ENCODE measurements at places on chromosomes 7 and 10.

GRCh38 chr10:73857446-73857845 is 16.9 kb downstream of the CAMK2G start:
- no peak overlapping the region for H3K4me3 ChIP-seq
- no peaks in the 10 kb centered on the region for H3K4me1 ChIP-seq
- H3K36me3 ChIP-seq: peaks cover 92% of the 10 kb centered on the region
- peak overlapping the region; percentile 31 for H3K27ac ChIP-seq
- DNase-seq: peak; percentile 60
- H3K27me3 ChIP-seq: no peaks in the 10 kb centered on the region

GRCh38 chr10:68079434-68079833 is 4.4 kb upstream of the HERC4 start:
- H3K4me1 ChIP-seq: peaks cover 3% of the 10 kb centered on the region
- H3K36me3 ChIP-seq: no peaks in the 10 kb centered on the region
- no peak overlapping the region for H3K4me3 ChIP-seq
- DNase-seq: no peak
- no peak overlapping the region for H3K27ac ChIP-seq

- peak overlapping the region; percentile 89 for H3K4me3 ChIP-seq
- H3K4me1 ChIP-seq: no peaks in the 10 kb centered on the region
- DNase-seq: no peak
These were observed 519 bp upstream of the RPP38 start for GRCh38 chr10:15096661-15097010.

GRCh38 chr7:104371216-104371979 is 43.0 kb downstream of the LHFPL3 start:
- no peaks in the 10 kb centered on the region for H3K4me1 ChIP-seq
- no peak overlapping the region for H3K27ac ChIP-seq
- H3K36me3 ChIP-seq: no peaks in the 10 kb centered on the region
- peaks cover 2% of the 10 kb centered on the region for H3K27me3 ChIP-seq
- no peak overlapping the region for H3K4me3 ChIP-seq

GRCh38 chr7:64313740-64314491 is at the start of gene ZNF736:
Gene ZNF736, plus strand, starts transcription at chr7:64313961. Its CDS starts 190 bp downstream, at chr7:64314151.
- DNase-seq: peak; percentile 98
- peak within 1 kb of the TSS; percentile 98 for H3K27ac ChIP-seq
- peaks cover 16% of the 10 kb centered on the region for H3K4me1 ChIP-seq
- peak within 1 kb of the TSS; percentile 94 for H3K4me3 ChIP-seq
- H3K36me3 ChIP-seq: peaks cover 16% of the 10 kb centered on the region
- H3K27me3 ChIP-seq: no peaks in the 10 kb centered on the region

DNA sequence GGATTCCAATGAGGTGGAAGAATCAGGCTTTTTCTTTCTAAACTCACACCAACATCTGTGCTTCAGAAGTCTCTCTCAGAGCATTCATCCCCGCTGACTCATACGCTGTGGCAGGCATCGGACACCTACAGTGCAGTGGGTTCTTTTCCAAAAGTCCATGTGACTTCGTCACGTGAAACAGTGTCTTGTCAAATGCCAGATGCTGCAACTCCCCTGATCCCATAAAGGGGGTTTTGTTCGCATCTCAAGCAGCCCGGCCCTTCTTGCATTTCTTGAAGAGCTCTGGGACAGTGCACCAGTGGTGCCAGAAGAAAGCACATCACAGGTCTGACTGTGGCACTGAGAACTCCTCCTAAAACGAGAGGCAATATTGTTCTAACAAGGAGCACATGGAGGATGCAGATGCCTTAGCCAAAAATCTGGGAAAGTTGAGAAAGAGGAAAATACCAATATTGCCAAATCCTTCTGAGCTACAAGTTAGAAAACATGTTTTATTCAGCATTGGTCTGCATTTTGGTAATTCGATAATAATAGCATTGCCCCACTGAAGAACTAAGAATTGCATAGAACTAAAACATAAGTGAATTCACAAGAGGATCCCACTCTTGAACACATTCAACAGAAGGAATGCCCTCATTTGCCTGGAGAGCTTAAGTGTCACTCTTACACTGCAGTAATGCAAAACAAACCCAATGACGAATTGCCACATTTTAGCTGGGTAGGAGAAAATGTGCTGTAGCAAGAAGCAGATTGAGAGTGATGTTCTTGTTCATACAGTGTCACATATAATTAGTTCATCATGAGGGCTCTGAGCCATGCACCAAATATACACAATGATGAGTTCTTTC is 204.4 kb downstream of the CXCL12 start:
- H3K36me3 ChIP-seq: no peaks in the 10 kb centered on the region
- no peaks in the 10 kb centered on the region for H3K4me1 ChIP-seq
- H3K27me3 ChIP-seq: no peaks in the 10 kb centered on the region
- DNase-seq: no peak

DNA sequence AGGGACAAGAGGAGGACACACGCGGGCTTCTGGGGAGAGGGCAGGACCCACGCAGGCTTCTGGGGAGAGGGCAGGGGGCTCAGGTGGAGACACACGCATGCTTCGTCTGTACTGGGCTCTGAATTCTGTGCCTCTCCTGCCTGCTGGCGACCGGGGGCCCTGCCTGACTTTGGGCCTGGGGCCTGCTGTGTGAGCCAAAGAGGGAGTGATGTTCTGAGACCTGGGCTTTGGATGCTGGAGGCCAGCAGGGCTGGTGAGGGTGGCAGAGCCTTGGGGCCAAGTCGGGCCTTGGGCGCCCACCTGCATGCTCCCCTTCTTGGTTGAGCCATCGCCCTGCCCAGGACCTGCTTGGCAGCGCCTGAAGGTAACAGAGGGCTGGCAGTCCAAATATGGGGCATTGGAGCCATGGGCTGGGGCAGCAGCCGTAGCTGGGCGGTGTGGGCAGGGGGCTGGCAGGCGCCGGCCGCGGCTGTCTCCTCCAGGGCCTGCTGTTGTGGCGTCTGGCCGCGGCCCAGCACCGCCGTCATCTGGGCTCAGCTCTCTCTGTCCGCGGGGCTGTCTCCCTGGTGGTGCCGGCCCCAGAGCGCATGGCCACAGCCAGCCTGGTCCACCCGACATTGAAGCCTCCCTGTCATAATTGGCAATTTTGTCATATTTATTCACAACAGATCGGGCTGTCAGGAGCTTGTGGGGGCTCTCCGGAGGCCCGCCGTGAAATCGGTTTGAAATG is 78.9 kb downstream of the UNCX start:
- no peak overlapping the region for H3K4me3 ChIP-seq
- no peak overlapping the region for H3K27ac ChIP-seq
- no peaks in the 10 kb centered on the region for H3K36me3 ChIP-seq

GRCh38 chr10:21020545-21020944 is 123.4 kb upstream of the NEBL start:
- no peak overlapping the region for H3K4me3 ChIP-seq
- H3K27me3 ChIP-seq: no peaks in the 10 kb centered on the region
- H3K4me1 ChIP-seq: no peaks in the 10 kb centered on the region
- H3K27ac ChIP-seq: no peak overlapping the region
- no peak for DNase-seq
- H3K36me3 ChIP-seq: no peaks in the 10 kb centered on the region

DNA sequence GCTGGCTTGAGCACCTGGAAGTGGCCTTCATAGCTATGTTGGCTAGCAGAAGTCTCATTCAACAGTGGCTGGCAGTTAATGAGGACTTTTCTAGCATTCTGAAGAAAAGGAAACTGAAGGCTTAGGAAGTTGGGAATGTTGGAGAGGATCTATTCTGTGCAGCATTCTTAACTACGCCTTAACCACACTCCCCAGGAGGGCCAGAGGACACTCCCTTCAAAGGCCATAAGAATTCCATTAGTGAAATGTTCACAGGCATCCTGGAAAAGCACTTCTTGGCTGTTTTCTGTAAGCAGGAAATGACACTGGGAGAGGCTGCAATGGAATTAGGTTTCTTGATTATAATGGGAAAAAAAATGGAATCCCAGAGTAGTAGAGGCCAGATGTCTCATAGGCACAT is 188.9 kb downstream of the ARHGAP12 start:
- H3K27ac ChIP-seq: no peak overlapping the region
- no peaks in the 10 kb centered on the region for H3K27me3 ChIP-seq
- no peak for DNase-seq
- H3K4me3 ChIP-seq: no peak overlapping the region

DNA sequence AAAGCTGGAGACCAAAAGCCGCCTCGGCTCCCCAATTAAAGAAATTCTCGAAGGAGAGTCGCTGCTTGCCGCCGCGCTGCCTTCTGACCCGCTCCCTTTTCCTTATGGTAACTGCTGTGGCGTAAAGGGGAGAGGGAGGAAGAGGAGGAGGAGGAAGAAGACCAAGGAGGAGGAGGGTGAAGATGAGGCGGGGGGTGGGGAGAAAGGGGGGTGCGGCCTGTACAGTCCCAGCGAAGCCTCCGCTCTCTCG is 388 bp downstream of the CNOT4 start:
- peaks cover 24% of the 10 kb centered on the region for H3K4me1 ChIP-seq
- peak overlapping the region; percentile 98 for H3K4me3 ChIP-seq
- no peaks in the 10 kb centered on the region for H3K27me3 ChIP-seq
- peaks cover 3% of the 10 kb centered on the region for H3K36me3 ChIP-seq

DNA sequence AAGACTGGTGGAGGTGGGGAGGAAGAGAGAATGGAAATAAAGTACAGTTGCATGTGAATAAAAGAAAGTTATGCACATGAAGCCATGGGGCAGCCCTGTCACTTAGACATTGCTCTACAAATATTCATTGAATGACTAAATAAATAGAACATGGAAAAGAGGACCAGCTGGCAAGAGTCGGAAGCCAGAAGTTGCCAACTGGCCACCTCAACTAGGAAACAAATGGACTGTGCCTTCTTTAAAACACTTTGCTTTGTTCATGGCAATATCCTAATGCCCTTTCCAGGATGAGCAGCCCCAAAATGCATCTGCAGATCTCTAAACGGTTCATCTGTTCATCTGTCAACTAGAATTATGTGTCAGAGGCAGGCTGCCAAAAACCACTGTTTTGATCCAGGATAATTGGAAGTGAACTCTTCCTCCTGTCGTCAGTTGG is 157.3 kb downstream of the NOC3L start:
- no peaks in the 10 kb centered on the region for H3K36me3 ChIP-seq
- H3K4me1 ChIP-seq: no peaks in the 10 kb centered on the region
- H3K4me3 ChIP-seq: no peak overlapping the region
- H3K27me3 ChIP-seq: peaks cover 3% of the 10 kb centered on the region

DNA sequence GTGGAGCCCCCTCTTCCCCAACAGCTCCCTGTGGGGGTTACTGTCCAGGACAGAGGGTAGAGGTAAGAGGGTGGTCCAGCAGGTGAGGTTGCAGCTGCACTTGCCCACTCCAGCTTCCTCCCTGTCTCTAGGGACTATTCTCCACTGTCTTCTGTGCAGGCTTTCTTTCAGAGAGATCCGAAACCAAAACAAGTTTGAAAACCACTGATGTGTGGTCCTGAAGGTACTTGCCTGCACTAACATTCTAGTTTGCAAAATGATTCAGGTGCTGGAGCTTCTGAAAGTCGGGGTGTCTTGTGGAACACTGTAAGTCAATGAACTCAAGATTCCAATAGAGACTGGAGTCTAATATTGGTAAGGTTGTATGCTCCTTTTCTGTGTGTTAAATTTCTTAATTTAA is 63.1 kb downstream of the BLNK start:
- no peak overlapping the region for H3K4me3 ChIP-seq
- H3K4me1 ChIP-seq: no peaks in the 10 kb centered on the region
- DNase-seq: no peak
- H3K36me3 ChIP-seq: no peaks in the 10 kb centered on the region
- H3K27me3 ChIP-seq: no peaks in the 10 kb centered on the region

DNA sequence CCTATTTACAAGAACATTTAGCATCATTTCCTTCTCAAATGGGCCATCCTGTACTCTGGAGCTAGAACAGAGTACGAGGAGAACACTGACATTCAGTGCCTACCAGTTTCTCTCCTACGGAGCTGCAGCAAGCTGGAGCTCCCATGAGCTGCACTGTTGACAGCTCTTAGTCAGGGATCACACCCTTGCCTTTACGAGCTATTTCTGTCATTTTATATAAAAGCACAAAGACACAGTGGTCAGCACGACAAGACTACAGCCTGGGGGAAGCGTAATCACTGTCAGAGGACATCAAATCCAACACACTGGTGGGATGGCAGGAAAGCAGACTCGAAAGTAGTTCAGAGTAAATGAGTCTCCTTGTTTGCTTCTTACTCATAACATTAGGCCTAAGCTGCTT is 2.7 kb downstream of the CDCA7L start:
- H3K27me3 ChIP-seq: no peaks in the 10 kb centered on the region
- no peak overlapping the region for H3K4me3 ChIP-seq
- H3K36me3 ChIP-seq: peaks cover 4% of the 10 kb centered on the region
- no peak overlapping the region for H3K27ac ChIP-seq
- no peak for DNase-seq

DNA sequence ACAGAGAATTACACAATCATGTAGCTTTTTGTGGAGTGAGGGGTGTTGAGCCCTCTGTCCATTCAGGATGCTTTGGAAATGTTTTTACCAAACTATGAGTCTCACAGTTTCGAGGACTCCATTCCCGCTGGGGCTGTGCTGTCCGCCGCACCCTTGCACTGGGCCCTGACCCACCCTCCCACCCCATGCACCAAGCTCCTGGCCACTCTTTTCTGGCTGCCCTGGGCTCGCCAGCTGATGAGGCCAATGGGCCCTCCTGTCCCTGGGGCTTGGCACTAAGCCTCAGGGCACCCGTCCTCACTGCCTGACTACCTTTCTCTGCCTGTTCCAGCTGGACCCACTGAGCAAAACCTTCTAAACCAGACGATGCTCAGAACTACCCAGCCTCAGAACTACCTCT is 332.1 kb downstream of the PTPRN2 start:
- H3K27me3 ChIP-seq: no peaks in the 10 kb centered on the region
- no peaks in the 10 kb centered on the region for H3K36me3 ChIP-seq
- DNase-seq: no peak
- no peaks in the 10 kb centered on the region for H3K4me1 ChIP-seq

DNA sequence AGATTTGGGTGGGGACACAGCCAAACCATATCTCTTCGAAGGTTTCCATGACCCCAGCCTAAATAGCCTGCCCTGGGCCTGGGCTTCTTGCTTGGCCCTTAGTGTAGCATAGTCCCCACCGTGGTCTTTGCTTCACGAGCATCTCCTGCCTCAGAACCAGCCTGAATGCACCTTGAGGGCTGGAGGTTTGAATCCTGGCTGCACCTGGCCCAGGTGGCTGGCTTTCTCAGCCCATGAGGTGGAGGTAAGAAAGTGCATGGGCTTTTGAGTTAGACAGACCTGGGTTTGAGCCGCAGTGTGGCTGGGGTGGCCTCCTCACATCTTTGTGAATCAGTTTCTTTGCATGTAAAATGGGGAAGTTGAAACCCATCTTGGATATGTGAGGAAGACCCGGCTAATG is 24.2 kb upstream of the PCBD1 start:
- no peaks in the 10 kb centered on the region for H3K27me3 ChIP-seq
- H3K4me3 ChIP-seq: no peak overlapping the region
- H3K36me3 ChIP-seq: no peaks in the 10 kb centered on the region
- DNase-seq: no peak
- no peak overlapping the region for H3K27ac ChIP-seq

DNA sequence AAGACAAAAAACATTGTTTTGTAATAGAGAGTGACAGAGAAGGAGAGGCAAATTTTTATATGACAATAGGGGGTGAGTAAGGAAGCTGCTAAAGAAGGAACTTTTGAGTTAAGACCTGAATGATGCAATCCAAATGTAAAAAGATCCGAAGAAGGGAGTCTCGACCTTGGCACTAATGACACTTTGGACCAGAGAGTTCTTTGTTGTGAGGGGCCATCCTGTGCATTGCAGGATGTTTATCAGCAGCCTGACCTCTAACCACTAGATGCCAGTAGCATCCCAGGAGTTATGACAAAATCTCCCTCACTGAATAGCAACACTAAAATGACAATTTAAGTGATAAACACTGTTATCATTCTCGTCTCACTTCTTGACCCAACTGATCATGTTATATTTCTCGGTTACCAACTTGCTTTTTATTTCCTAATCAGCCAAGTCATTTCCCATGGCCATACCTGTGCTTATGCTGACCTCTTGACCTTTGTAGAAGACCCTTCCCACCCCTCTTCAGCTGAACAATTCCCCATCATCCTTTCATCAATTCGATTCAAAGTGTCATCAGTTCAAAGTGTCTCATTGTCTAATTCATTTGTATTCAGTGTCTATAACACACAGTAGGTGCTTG is 30.0 kb downstream of the DGKI start:
- H3K4me3 ChIP-seq: no peak overlapping the region
- no peaks in the 10 kb centered on the region for H3K27me3 ChIP-seq
- H3K27ac ChIP-seq: no peak overlapping the region
- H3K4me1 ChIP-seq: no peaks in the 10 kb centered on the region

All from common myeloid progenitor, CD34-positive (primary cell).